ENCODE measurements at places on chromosomes 5 and 9. TPM values are rescaled to one million over a fixed set of nuclear protein-coding genes. Genes with fewer than 3 reads are reported as not detected.

DNA sequence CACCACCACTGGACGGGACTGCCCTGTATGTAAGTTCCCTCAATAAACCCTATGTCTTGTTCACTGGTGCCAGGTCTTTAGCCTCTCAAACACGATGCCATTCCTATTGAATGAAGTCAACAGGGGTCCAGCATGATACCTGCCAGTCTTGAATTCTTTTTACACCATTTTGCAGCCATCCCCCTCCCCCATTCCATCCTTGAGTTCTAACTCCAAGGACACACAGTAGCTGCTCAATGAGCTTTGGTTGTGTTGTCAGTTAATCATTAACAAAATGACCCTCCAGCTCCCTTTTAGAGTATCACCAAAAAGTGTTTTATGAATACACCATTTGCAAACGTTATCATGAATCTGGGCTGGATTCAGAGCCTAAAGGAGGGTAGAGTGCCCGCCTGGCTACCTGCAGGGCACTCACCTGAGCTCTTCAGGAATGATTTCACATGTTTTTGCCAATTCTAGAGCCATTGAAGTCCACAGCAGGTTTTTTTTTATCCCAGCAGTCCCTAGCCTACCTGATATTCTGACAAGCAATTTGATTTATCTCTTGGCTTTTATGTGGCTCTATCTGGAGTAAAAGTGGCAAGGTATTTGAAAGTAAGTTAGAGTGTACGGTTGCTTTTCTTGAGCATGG is 271.8 kb downstream of the SMARCA2 start:
- no peak for DNase-seq

DNA sequence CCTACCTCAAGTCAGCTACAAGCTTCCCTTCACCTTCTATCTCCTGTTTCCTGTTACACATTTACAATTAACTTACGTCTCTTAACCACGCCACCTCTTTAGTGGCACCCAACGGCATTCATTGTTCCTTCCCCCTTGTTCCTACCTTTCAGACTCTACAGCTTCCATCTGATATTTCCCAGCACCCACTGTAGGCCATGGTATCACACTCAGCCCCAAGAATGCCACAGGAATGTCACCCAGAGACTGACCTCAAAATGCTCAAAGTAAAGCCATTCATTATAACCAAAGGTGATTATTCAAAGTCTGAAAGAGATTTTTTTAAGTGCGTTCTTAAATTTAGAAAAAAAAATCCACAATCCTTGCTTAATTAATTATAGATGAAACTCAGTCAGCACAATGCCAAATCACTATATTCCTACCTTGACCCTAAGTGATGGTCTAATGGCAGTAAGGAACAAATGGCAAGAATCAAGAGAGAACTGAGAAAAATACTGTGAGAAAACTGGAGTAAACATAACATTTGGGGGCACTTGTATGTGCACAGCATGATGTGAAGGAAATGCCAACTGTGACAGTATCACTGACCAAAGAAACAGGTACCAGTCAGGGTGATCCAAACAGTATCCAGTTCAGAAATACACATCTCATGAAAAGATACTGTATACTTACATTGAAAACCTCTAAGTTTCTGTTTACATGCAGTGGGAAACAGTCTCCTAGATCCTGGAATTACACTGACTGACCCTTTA is 52.1 kb downstream of the CTNND2 start:
- DNase-seq: no peak

DNA sequence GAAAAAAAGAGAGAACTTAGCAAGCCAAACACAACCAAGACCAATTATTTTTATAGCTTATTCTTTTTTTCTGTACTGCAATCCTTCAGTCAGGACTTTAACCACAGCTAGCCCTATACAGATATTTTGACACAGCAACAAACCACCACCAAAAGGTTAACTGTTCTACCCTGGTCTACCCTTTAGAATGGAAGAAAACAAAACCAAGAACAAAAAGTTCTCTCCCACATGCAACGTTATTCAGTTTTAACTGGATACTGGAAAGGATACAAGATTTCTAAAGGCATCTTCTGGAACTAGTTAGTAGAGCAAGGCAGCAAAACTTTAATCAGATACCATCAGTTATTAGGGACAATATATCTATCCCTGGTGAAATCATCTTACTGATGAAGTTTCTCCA is 32.6 kb downstream of the ECPAS start:
- no peak for DNase-seq

The PTAR1 gene
- total RNA-seq: 66.8 TPM

GRCh38 chr9:137462396-137462985 is 3.4 kb upstream of the NSMF start:
- no peak for DNase-seq

All from uterus (tissue), 4 donors.